ENCODE measurements at places on chromosomes 3 and 15.

DNA sequence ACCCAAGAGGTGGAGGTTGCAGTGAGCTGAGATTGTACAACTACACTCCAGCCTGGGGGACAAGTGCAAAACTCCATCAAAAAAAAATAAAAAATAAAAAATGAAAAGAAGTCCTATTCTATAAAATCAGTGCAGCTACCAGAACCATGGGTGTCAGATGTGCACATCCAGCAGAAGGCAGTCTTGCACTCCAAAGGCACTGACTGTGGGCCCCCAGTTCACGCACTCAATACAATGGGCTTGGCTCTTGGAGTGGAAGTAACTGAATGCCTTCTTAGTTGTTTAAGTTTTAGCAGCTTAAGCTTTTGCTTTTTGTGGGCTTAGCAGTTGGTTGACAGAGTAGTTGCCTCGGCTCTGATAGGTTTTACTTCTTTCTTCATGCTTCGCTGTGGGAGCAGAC is 141.4 kb downstream of the AGBL1 start:
- no peak for DNase-seq

DNA sequence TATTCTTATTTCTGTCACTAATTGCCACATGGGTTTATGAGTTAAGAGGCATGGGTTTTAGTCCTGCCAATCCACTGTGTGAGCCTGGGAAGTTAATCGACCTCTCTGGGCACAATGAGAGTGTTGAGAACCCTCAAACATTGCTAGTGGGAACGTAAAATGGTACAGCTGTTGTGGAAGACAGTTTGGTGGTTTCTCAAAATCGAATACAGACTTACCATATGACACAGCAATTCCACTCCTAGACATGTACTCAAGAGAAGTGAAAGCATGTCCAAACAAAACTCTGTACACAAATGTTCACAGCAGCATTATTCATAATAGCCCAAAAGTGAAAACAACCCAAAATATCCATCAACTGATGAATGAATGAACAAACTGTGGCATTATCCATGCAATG is 5.7 kb upstream of the GNB5 start:
- DNase-seq = no peak

- DNase-seq = no peak
Measured at GRCh38 chr3:129054605-129055104, 5.9 kb upstream of the GP9 start.

- no peak for DNase-seq
Measured at GRCh38 chr3:161142486-161142885, 37.3 kb upstream of the B3GALNT1 start.

DNA sequence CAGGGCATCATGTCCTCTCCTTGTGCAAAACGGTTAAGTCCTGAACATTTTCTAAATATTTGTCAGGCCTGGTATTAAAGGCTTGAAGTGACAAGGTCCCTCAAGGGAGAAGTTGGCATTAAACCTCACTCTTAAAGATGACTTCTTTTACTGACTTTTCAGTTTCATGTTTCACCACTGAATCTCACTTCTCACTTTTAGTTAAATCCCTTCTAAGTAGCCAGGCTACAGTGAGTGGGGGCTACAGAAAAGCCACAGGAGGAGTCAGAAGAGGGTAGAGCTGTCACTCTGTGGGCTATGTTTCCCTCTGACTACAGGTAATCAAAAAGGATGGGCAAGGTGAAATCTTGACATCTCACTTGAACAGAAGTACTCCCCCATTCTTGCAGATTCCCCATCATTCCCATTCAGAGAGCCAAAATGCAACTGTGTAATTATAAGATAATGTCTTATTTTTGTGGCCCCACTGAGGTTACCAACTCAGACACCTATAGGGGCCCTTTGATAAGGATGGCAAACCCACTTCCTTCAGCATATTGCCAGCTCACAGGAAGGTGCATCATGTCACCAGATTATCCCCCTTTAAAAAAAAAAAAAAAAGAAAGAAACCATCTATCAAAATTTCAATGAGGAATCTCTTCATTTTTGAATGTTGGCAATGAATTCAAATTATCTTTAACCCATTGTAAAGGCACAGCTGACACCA is 790.1 kb upstream of the CFAP20DC start:
- DNase-seq = no peak

- no peak for DNase-seq
Measured at GRCh38 chr15:38714309-38715072, 149.9 kb upstream of the RASGRP1 start.

- no peak for DNase-seq
Measured at GRCh38 chr15:39154776-39155175, 426.1 kb upstream of the THBS1 start.

DNA sequence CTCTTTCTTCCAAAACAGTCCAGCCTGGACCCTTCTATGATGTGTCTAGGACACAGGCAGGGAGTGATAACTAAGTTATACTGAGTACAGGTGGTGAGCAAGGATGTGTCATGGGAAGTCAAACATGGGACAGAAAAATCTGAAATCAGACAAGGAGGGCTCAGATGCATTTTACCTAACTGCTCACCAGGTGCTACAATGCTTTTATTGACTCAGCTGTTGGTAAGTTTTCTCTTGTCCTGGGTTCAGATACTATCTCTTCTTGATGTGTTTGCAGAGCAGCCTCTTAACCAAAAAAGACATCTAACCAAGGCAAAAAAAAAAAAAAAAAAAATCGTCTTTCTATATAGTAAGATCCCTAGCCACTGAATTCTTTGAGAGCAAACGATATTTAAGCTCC is 378.6 kb downstream of the VPS13C start:
- DNase-seq = no peak

DNA sequence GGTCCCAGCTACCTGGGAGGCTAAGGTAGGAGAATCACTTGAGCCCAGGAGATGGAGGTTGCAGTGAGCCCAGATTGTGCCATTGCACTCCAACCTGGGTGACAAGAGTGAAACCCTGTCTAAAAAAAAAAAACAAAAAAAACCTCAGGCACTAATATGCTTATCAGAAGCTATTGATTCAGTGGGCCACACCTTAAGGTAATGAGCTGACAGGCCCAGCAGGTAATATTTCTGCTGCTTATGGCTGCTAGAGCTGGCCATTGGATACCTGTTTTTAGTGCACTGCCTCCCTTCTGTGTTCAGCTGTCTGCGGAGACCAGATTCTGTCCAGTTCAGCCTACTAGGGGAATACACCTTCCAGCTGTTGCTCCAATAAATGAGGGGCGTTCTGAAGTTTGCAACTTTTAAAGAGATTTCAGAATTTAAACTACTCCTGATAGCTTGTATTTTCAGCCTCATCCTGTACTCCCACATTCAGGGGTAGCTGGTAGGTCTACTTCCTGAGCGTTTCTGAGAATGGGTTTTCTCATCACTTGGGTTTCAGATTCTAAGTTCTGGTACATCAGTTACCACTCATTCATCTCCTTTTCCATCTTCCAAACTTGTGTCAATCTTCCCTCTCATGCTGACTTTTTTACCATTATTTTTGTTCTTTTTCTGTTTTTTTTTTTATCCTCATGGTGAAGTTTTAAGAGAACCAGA is 69.0 kb downstream of the ATP11B start:
- DNase-seq = no peak
